ENCODE measurements at places on chromosomes 2 and 18. TPM values are rescaled to one million over a fixed set of nuclear protein-coding genes. Genes with fewer than 3 reads are reported as not detected.

Gene NPC1
- polyA plus RNA-seq = 19.4 TPM

Gene CXCR1
- polyA plus RNA-seq = not detected

GRCh38 chr18:14943486-14943885 is 195.5 kb downstream of the ANKRD30B start:
- DNase-seq = no peak
- H3K27me3 ChIP-seq = no peaks in the 10 kb centered on the region
- no peak overlapping the region for H3K27ac ChIP-seq
- H3K4me1 ChIP-seq = no peaks in the 10 kb centered on the region
- H3K4me3 ChIP-seq = no peak overlapping the region
- no peaks in the 10 kb centered on the region for H3K36me3 ChIP-seq

GRCh38 chr2:75389271-75389670 is 171.5 kb downstream of the EVA1A start:
- H3K36me3 ChIP-seq = no peaks in the 10 kb centered on the region
- no peak for DNase-seq
- no peak overlapping the region for H3K4me3 ChIP-seq

- H3K36me3 ChIP-seq = no peaks in the 10 kb centered on the region
- H3K27me3 ChIP-seq = no peaks in the 10 kb centered on the region
- DNase-seq = no peak
- peaks cover 5% of the 10 kb centered on the region for H3K4me1 ChIP-seq
- H3K4me3 ChIP-seq = no peak overlapping the region
- H3K27ac ChIP-seq = no peak overlapping the region
These were observed 148.1 kb downstream of the ACKR3 start for GRCh38 chr2:236717729-236718128.

DNA sequence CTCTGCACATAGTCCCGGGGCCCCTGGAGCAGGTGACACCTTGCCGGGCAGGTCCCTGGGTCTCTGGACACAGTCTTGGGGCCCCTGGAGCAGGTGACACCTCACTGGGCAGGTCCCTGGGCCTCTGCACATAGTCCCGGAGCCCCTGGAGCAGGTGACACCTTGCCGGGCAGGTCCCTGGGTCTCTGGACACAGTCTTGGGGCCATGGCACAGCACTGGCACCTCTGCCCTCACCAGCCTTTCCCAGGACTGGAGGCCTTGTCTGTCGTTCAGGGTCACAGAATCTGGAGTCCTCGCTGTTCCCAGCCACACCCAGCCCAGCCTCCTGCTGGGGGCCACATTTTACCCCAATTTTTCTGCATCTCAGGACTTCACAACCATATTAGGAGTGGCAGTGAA is 2.2 kb downstream of the TPO start:
- no peak for DNase-seq
- no peak overlapping the region for H3K4me3 ChIP-seq
- H3K36me3 ChIP-seq = no peaks in the 10 kb centered on the region
- H3K27me3 ChIP-seq = no peaks in the 10 kb centered on the region
- H3K4me1 ChIP-seq = peaks cover 13% of the 10 kb centered on the region

DNA sequence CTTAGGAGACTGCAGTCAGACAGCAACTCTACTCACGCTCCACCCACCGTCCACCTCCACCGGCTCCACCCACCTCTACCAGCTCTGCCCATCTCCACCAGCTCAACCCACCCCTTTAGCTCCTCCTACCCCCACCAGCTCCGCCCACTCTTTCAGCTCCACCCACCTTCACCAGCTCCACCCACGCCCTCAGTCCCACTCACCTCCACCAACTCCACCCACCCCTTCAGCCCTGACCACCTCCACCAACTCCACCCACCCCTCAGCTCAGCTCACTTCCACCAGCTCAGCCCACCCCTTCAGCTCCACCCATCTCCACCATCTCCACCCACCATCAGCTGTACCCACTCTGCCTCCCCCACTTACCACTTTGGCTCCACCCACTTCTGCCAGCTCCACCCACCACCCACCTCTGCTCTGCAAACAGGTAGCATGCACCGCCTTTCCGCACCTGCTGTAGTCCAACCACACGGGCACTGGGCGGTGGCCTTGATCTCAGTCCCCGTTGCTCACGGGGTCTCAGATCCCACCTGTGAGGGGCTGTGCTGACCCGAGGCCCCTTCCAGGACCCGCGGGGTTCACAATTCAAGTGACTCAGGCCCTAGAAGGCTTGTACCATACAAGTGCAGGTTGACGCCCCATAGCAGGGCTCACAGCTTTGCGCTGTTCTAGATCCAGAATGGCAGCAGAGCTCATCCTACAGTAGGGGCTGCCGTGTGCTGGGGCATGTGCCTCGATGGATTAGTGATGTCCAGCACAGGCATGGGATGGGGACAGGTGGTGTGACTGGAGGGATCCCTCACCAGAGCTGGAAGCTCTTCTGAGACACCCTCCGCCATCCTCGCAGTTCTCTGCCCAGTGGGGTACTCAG is 77.2 kb upstream of the OTOS start:
- no peak overlapping the region for H3K27ac ChIP-seq
- H3K4me1 ChIP-seq = no peaks in the 10 kb centered on the region
- H3K27me3 ChIP-seq = no peaks in the 10 kb centered on the region
- no peak for DNase-seq
- no peak overlapping the region for H3K4me3 ChIP-seq

DNA sequence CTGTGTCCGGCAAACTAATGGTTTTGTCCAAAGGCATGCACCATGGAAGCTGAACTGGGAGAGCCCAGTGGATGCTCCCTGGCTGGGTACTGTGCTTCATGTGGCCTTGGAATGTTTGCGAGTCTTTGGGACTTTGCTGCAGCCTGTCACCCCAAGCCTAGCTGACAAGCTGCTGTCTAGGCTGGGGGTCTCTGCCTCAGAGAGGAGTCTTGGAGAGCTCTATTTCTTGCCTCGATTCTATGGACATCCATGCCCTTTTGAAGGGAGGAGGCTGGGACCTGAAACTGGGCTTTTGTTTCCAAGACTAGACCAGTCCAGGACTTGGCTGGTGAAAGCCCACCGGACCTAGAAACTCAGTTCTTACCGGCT is 1.7 kb downstream of the MARS2 start:
- H3K4me3 ChIP-seq = peak overlapping the region; percentile 76
- no peaks in the 10 kb centered on the region for H3K36me3 ChIP-seq
- peaks cover 21% of the 10 kb centered on the region for H3K4me1 ChIP-seq
- no peak overlapping the region for H3K27ac ChIP-seq

GRCh38 chr18:62526098-62527025 is 3.5 kb downstream of the ZCCHC2 start:
- H3K27me3 ChIP-seq = peaks cover 3% of the 10 kb centered on the region
- H3K27ac ChIP-seq = peak overlapping the region; percentile 88
- H3K4me1 ChIP-seq = peaks cover 7% of the 10 kb centered on the region
- peak; percentile 84 for DNase-seq
- H3K4me3 ChIP-seq = peak overlapping the region; percentile 70

DNA sequence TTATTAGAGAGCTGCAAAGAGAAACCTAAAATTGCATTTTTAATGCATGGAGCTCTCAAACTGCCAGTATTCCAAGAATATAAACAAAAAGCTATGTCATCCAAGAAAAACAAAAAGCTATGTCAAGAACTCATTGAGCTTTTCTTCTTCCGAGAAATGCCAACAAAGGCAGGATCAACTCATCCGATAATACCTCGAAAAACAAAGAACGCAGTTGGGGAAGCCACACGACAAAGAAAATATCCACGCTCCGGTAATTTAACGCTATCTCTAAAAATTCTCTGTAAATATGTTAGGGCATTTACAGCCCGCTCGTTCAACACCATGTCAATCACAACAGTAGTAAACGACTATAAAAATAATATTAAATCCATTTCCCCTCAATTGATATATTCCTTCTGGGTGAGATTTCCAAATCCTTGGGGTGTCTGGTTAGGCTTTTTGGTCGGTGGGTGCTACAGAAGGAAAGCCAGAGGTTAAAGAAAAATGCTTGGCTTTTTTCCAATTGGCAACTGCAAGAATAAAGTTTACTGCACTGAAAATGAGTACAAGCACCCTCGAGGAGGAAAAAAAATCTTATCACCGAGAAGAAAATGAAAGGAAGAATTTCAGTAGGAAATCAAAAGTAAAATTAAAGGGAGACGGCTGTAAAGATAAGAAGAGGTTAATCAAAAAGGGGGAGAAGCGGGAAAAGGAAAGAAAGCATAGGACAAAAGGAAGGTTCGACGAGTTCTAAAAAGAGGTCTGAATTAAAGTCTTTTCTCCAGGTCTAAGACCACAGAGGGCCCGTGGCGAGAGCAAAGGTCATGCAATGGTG is 856 bp downstream of the TIA1 start:
- H3K36me3 ChIP-seq = no peaks in the 10 kb centered on the region
- peak; percentile 11 for DNase-seq
- H3K4me1 ChIP-seq = peaks cover 22% of the 10 kb centered on the region
- H3K27me3 ChIP-seq = no peaks in the 10 kb centered on the region

DNA sequence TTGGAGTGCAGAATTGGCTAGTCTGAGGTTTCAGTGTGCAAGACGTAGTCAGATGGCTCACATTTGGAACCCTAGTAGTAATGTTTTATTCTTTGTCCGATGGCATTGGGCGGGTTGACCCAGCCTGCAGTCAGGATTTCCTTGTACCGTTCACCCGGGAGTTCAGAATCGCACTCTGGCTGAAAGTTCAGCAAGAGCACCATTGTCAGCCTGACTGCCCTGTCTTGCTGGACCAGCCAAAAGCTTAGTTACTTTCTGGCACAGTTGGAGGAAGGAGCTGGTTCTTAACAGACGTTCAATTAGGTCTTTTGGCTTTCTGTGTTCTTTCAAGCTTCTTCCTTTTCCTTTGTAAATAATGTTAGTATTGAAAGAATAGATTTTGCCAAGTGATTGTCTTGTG is 18.6 kb downstream of the RMC1 start:
- H3K4me1 ChIP-seq = no peaks in the 10 kb centered on the region
- no peak overlapping the region for H3K4me3 ChIP-seq
- DNase-seq = no peak
- peaks cover 32% of the 10 kb centered on the region for H3K36me3 ChIP-seq
- no peak overlapping the region for H3K27ac ChIP-seq
- no peaks in the 10 kb centered on the region for H3K27me3 ChIP-seq

- DNase-seq = no peak
- no peak overlapping the region for H3K27ac ChIP-seq
- H3K4me3 ChIP-seq = no peak overlapping the region
- H3K27me3 ChIP-seq = no peaks in the 10 kb centered on the region
These were observed 1211.5 kb upstream of the ZEB2 start for GRCh38 chr2:145731467-145731866.
